Stimulated activated CD8-positive, alpha-beta memory T cell treated with anti-CD3 and anti-CD28 coated beads, Interleukin-4, amount 100 ng/mL, for 1 hour (primary cell): ENCODE measurements at places on chromosomes 3 and 15.

GRCh38 chr3:182568261-182568660 is 225.0 kb upstream of the ATP11B start:
- DNase-seq, result no peak

DNA sequence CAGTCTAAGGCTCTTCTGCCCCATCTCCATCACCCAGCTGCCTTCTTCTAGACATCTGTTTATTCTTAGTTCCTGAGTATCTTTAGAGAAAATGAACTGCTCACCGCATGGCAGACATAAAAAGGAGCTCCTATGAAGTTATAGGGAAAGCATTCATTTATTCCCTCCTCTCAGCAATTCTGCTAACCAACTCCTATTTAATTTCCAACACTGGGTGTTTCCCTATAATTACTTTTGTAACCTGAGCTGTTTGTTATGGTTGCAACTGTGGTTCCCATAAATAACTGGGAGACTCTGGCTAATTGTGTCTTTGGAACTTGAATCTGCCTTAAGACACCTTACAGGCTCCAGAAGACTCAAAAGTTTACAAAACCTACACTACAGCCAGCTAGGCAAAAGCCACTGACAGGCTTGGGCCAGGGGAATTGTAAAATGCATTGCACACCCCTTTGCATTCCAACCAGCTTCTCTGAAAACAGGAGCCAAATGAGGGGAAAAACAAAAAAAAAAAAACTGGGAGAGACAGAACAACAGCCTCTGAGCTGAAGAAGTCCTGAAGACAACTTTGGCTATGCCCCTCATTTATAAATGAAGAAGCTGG is 231.5 kb upstream of the FEZF2 start:
- no peak for DNase-seq

- no peak for DNase-seq
Measured at GRCh38 chr3:28645149-28645548, 296.5 kb upstream of the AZI2 start.

- no peak for DNase-seq
Measured at GRCh38 chr3:109375975-109376374, 38.6 kb upstream of the DPPA4 start.

DNA sequence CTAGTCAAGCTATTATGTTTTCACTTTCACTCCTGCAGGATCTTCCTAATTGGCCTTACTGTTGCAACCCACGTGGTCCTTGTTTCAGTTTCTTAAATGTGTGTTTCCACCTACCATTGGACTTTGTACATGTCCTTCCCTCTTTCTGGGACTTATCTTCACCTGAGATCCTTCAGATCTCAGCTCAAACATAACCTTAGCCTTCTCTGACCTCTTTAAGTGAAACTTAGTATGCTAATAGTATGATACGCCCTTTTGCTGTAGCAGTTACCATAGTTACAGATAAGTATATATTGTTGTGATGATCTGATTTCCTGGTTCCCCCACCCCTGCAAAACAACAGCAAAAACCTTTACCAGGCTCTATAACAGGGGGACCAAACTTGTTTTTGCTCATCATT is 35.2 kb downstream of the U2SURP start:
- no peak for DNase-seq

DNA sequence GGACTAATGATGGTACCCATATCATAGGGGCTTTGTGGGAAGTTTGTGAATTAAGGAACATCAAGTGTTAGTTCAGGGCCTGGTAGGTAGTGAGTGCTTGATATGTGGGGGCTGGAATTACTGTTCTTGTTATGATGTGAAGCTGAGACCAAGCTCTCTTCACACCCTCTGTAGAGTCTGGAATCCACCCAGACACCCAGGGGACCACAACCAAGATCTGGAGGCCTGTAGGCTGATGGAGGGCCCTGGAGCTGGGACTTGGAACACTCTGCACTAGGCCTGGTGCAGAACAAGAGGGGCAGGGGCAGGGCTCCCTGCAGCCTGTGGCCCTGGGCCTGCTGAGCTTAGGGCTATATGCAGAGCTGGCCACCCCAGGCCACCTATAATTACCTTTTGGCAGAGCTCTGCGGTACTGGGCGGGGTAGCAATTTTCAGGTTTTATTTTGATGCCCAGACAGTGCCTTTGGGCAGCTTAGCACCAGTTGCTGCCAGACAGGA is 13.1 kb upstream of the PRKCD start:
- DNase-seq, result no peak

DNA sequence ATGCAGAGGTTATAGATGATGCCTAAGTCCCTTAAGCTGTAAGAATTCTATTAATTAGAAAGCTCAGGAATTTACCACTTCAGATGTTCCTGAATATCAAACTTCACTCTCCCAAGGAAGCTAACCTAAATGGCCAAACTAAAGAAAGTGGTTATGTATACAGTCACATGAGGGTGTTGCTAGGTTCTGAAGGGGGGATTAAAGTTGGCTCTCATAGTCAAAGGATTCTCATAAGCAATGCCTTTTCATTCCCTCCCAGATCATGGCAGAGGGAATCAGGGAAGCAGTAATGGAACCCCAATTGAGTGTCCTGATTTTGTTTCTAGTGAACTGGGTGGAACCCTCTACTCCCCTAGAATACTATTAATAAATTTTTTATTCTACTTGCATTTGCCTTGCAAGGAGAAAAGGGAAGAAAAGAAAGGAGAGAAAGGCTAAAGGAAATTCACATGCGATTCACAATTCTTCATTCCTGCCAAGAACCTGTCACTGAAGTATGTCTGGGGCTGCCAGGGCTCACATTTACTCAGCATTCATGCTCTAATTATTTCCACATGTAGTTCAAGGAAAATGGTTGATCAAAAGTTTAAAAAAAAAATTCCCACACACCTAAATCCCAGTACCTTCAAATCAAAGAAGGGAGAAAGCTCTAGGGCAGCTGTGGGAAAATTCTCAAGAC is 25.1 kb downstream of the FSTL1 start:
- no peak for DNase-seq

- DNase-seq, result no peak
Measured at GRCh38 chr3:140765246-140765645, 87.4 kb downstream of the TRIM42 start.

- DNase-seq, result no peak
Measured at GRCh38 chr15:68781766-68782588, 38.7 kb downstream of the ANP32A start.

DNA sequence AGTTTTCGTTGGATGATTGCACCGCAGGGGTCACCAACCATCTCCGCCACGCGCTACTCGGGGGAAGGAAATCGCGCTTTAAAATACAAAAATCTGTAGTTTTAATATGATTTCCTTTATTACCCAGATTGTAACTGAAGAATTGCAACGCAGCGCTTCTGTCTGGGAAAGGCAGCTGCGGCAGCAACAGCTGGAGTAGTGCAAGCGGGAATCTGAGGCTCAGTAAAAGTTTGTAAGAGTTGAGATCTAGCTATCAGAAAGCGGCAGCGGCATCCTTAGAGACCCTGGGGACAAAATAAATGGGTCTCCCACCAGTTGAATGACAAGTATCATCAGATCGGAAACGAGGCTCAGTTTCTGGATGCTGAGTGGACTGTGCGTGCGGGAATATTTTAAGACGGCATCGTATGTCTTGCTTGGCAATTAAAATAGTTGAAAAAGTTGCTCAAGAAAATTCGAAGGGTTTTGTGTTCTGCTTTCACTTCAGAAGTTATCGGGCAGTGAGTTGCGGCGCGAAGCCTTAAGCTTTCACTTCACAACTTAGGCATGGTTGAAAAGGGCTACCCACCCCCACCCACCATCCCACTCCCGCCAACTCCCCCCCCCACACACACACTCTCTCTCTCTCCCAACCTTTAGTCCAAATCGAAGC is 2.7 kb downstream of the MECOM start:
- DNase-seq, result no peak

DNA sequence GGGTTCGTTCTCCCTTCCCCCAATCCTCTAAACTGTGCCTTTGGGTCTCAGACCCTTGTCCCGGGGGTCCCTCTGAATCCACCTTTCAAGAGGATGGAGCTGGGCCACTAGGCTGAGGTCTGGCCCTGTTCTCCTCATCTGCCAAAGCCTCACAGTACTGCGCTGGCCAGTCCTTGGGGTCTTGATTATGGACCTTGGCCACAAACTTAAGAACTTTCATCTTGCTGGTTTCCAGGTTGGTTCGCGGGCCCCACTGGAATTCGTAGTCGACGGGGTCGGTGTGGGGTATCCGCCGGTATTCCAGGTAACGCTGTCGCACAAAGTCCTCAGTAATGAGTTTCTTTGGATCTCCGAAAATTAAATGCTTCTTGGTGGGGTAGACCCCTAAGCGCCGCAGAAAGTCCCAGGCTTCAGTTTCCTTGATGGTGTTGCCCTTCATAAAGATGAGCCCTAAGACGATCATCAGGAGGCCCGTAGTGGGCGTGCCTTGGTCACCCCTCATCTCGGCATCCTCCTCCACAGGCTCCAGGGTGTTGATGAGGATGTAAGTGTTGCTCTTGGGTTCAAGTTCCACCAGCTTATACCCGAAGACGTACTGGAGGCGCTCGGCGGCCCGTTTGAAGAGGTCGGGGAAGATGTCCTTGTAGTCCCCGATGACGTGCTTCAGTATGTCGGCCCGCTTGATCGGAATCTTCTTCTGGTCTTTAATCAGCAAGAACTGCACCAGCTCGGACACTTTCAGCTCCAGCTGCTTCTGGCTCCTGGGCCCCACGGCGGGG is 727 bp downstream of the NSMCE3 start:
- peak; percentile 25 for DNase-seq
